Activated CD4-positive, alpha-beta T cell treated with anti-CD3 and anti-CD28 coated beads, Interleukin-2, amount 10 ng/mL, durations not matched to agents 24 days and 14 days (primary cell): ENCODE measurements at places on chromosomes 2 and 18.

GRCh38 chr2:226652369-226652768 is 147.3 kb downstream of the IRS1 start:
- peaks cover 49% of the 10 kb centered on the region for H3K4me1 ChIP-seq
- peaks cover 17% of the 10 kb centered on the region for H3K36me3 ChIP-seq
- peak overlapping the region; percentile 6 for H3K4me3 ChIP-seq
- peak; percentile 67 for DNase-seq
- H3K27ac ChIP-seq: peak overlapping the region; percentile 16

- H3K4me3 ChIP-seq: no peak overlapping the region
- H3K4me1 ChIP-seq: peaks cover 13% of the 10 kb centered on the region
- peaks cover 5% of the 10 kb centered on the region for H3K36me3 ChIP-seq
- H3K27ac ChIP-seq: no peak overlapping the region
Measured at GRCh38 chr2:74944987-74945787, 13.3 kb upstream of the POLE4 start.

DNA sequence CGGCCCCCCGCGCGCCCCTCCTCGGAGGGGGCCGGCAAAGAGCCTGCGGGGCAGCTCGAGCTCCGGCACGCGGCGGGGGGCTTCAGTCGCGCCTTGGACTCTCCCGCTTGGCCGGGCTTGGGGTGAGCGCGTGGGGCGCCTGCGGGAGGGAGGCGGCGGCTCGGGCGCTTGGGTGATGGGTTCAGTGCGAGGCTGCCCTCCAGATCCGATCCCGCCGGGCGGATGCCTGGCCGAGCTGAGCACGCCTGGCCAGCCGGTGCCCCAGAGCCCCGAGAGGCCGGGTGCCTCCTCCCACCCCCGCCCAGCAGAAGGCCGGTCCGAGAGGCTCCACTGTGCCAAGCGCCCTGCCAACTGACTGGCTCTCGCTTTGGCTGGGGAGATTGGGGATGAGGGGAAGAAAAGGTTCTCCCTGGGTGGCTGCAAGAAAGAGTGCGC is 273 bp upstream of the NXPH2 start:
- no peak overlapping the region for H3K27ac ChIP-seq
- H3K4me3 ChIP-seq: no peak overlapping the region
- no peak for DNase-seq
- peaks cover 49% of the 10 kb centered on the region for H3K27me3 ChIP-seq
- H3K36me3 ChIP-seq: no peaks in the 10 kb centered on the region
- no peaks in the 10 kb centered on the region for H3K4me1 ChIP-seq

DNA sequence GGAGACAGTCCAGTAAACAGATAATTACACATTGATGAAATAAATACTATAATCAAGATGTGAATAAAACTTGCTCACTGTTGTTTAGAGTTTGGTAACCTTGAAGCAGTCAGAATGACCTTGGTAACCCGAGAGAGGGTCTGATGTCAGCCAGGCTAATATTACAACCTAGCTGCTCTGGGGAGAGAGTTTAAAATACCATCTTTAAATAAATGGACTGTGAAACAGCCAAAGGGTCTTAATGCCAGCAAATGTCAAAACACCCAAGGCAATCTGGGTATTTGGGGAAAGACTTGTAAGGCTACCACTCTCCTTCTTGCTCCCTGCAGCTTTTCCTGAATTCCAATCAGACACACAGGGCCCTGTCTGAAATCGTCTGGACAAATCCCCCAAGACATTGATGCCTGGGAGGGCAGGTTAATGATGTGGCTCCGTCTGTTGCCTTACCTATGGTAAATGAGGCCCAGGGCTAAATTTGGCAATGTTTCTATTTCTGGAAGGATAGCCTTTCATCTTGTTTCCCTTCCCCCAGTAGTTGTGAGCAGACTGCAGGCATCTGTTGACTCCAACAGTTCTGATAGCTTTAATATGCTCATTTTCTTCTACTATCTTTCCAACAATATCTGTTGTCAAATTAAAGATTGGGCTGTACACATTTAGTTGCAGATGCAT is 43.0 kb upstream of the ITGB6 start:
- H3K36me3 ChIP-seq: no peaks in the 10 kb centered on the region
- no peak overlapping the region for H3K4me3 ChIP-seq
- no peaks in the 10 kb centered on the region for H3K4me1 ChIP-seq
- DNase-seq: no peak
- no peak overlapping the region for H3K27ac ChIP-seq

- H3K27me3 ChIP-seq: no peaks in the 10 kb centered on the region
- no peaks in the 10 kb centered on the region for H3K4me1 ChIP-seq
Measured at GRCh38 chr18:46134920-46135675, 30.9 kb downstream of the HAUS1 start.

DNA sequence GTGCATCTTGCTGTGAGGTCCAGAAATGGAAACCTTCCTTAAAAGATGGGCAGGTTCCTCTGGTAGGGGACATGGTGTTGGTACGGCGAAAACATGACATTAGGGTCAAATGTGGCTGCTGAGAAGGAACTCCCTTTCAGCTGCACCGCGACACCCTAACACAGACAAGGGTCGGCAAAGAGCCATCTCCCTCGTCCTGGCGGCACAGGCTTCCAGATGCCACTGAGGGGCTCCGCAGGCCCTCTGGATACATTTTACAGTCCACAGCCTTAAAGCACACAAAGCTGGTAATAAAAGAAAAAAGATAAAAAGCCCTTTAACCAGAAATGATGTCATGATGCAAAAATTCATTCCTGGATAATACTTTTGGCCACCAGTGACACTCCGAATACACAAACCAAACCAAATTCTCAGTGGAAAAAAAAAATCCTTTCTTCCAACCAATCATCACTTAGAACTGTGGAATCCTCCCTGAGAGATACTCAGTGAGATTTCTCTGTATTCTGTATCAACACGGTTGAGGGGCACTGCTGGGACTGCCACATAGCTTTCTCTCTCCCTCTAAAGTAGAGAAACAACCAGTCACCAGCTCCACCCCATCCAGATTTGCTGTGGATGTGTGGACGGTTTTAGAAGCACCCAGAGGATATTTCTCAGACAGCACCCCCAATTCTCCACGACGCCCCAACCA is 174.8 kb downstream of the HDAC4 start:
- no peak overlapping the region for H3K27ac ChIP-seq
- no peak for DNase-seq
- H3K4me3 ChIP-seq: no peak overlapping the region

DNA sequence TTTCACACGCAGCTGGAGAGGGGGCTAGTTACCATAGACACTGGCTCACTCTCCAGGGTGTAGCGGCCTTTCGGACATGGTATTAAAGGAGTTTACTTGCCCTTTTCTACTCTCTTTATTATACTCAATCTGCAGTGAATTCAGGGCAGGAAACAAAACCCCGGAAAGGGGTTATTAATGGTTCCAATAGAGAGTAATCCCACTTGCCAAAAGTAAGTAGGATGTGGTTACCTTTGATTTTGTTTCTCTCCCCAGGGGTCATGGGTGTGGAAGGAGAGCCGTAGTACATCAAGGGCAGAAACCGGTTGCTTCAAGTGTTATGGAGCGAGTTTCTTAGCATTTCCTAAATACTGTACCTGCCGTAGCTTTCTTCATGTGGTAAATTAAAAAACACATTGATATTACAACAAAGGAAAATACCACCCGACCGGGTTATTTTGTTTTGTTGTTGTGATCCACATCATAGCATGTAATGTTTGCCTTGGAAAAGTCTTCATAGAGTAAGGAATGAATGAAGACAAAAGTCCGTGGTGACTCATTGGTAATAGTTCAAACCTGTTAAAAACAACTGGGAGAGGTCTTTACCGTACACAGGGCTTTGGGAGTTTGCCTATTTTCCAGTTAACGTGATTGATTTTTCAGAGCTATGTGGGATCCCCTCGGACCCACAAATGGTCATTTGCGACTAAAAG is 71.5 kb downstream of the SLC4A3 start:
- H3K27ac ChIP-seq: no peak overlapping the region
- no peak for DNase-seq

- H3K4me3 ChIP-seq: no peak overlapping the region
- H3K4me1 ChIP-seq: no peaks in the 10 kb centered on the region
- DNase-seq: no peak
- H3K27ac ChIP-seq: no peak overlapping the region
Measured at GRCh38 chr2:134435936-134436335, 182.1 kb downstream of the MGAT5 start.

DNA sequence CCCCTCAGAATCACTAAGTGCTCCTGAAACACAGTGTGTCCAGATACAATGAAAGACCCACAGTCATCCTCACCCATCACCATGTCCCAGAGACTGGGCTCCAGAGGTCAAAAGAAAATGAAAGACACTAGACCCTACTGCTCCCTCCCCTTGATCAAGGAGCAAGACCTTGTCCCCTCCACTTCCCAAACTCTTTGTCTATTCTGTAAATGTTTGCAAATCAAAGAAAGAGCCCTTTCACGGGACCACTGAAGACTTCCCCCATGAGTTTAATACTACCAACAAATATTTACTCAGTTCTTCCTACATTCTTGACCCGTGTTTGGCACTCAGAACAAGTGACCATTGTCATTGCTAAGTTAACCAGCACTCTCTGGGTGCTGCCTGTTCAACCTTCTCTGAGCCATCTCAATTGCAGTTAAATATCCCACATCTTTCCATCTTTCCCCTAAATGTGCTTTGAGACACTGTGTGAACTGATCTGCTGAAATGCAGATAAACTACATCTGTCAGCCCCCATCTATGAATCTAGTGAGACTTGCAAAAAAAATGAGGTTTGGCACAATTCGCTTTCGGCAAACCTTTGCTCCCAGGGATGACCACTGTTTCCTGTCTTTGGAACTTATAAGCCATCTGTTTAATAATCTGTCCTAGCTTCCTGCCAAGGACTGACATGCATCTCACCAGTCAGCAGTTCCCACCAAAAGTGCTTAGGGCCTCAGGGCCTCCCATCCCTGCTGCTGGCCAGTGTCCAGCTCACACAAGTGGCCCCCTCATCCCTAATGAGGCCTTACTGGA is 170.3 kb downstream of the GFPT1 start:
- H3K4me3 ChIP-seq: no peak overlapping the region
- no peaks in the 10 kb centered on the region for H3K36me3 ChIP-seq
- H3K4me1 ChIP-seq: no peaks in the 10 kb centered on the region
- H3K27me3 ChIP-seq: peaks cover 13% of the 10 kb centered on the region
- no peak overlapping the region for H3K27ac ChIP-seq

GRCh38 chr18:66264130-66264529 is 339.8 kb downstream of the CDH19 start:
- no peaks in the 10 kb centered on the region for H3K4me1 ChIP-seq
- no peak overlapping the region for H3K4me3 ChIP-seq
- no peaks in the 10 kb centered on the region for H3K27me3 ChIP-seq
- no peaks in the 10 kb centered on the region for H3K36me3 ChIP-seq

- H3K36me3 ChIP-seq: peaks cover 6% of the 10 kb centered on the region
- no peaks in the 10 kb centered on the region for H3K27me3 ChIP-seq
- H3K4me1 ChIP-seq: peaks cover 9% of the 10 kb centered on the region
- peak; percentile 69 for DNase-seq
- no peak overlapping the region for H3K4me3 ChIP-seq
Measured at GRCh38 chr2:241391892-241392665, 36.0 kb downstream of the FARP2 start.

GRCh38 chr2:132438691-132439090 is 22.1 kb downstream of the GPR39 start:
- no peaks in the 10 kb centered on the region for H3K27me3 ChIP-seq
- H3K4me1 ChIP-seq: no peaks in the 10 kb centered on the region
- H3K36me3 ChIP-seq: no peaks in the 10 kb centered on the region
- DNase-seq: no peak
- no peak overlapping the region for H3K4me3 ChIP-seq

DNA sequence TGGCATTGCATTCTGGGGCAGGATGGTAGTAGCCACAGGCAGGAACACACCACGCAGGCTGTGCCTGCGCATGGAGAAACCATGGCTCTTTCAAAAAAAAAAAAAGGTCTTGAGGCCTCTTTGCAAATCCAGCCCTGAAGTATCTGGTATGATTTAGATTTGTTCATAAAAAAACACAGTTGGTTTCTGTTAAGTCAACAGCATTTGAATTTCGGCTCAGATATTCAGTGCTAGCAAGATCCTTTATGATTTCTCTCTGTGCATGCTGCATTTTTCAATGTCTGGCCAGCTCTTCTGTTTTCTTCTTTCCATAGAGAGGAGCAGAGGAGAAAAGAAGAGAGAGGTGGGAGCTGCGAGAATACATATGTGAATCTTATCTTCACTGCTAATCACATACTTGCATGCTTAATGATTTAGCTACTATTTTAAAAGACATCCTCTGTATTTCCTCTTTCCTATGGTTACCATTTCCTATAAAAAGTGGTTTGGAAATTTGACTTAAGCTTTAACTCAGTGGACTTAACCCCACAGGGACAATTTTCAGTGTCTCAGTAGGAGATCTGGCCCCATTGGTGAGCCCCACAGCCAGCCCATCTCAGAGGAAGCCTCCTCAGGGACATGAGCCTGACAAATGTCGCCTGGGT is 214.3 kb upstream of the APCDD1 start:
- DNase-seq: no peak
- peaks cover 1% of the 10 kb centered on the region for H3K27me3 ChIP-seq
- H3K4me1 ChIP-seq: no peaks in the 10 kb centered on the region
- H3K4me3 ChIP-seq: no peak overlapping the region

- no peak overlapping the region for H3K27ac ChIP-seq
- no peak for DNase-seq
- H3K36me3 ChIP-seq: no peaks in the 10 kb centered on the region
- no peak overlapping the region for H3K4me3 ChIP-seq
- H3K27me3 ChIP-seq: peaks cover 10% of the 10 kb centered on the region
Measured at GRCh38 chr2:120018549-120018948, 5.7 kb downstream of the EPB41L5 start.

DNA sequence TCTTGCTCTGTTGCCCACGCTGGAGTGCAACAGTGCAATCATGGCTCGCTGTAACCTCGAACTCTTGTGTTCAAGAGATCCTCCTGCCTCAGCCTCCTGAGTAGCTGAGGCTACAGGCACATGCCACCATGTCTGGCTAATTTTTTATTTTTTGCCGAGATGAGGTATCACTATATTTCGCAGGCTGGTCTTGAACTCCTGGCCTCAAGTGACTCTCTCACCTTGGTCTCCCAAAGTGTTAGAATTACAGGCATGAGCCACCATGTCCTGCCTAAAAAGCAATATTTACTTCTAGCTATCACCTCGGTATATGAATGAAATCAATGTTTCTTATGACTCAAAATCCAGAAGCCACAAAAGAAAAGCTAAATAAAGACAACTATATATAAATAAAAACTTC is 2.2 kb downstream of the BUB1 start:
- peak overlapping the region; percentile 4 for H3K27ac ChIP-seq
- peak; percentile 60 for DNase-seq
- H3K4me3 ChIP-seq: peak overlapping the region; percentile 54
- peaks cover 3% of the 10 kb centered on the region for H3K27me3 ChIP-seq
